ENCODE measurements at places on chromosomes 11 and 22. TPM values are rescaled to one million over a fixed set of nuclear protein-coding genes. Genes with fewer than 3 reads are reported as not detected.

Gene GRM5
- total RNA-seq = not detected

Gene LSP1
- 133 TPM for total RNA-seq

GRCh38 chr11:133107763-133108162, 424.5 kb downstream of the OPCML start:
- ATAC-seq = no peak

DNA sequence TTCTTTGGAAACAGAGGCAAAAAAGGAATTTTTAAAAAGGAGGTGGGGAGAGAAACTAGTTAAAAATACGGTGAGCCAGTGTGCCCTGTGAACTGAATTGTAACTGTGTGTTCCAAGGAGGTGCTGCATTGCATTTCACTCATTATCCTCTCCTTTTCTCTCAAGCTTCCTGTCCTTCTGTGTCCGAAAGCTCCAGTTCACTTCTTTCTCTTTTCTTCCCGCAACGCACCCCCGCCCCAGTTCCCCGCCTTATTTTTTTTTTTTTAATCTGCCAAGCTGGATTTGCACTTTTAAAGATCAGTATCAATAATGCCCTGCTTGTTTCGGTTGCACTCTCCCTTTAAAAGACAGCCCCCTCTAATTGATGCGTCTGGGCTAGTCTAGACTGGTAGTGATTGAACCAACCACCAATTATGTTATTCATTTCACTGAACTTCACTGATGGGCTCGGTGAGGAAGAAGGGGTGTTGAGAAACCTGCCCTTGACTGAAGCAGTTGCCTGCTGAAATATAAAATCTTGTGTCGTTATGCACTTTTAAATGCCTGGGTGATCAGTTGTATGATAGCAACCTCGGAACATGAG, 18.5 kb downstream of the BLID start:
- ATAC-seq = no peak

Gene GPR83
- total RNA-seq = 0.27 TPM

DNA sequence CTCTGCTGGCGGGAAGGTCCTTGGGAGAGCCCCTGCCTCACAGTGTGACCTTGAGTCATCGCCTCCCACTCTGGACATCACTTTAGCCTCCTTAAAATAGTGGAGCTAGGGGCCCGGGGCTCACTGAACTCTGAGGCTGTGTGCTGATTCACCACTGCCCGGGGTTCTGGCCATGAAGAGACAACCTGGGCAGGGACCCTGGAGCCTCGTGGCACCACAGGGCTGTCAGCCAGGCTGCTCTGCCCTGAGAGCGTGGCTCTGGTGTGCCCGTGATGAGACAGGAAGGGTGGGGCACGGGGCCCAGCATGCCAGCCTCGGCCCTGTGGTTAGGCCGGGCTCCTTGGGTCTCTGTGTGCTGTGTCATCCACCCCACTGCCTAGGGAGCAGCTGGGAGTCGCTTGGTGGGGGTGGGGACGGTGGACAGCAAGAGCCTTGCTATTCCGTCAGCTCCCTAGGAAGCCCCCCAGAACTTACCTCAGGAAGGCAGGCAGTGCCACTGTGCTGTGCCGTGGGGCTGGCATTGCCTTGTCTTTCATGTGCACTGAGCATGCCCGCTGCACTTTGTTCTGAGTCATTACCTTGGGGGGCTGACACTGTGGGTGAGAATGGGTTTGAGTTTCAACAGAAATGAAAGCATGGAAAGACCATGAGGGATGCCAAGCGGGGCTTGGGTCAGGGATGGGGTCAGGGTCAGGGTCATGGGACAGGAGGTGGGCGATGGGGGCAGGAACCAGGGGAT, 31.7 kb downstream of the TPCN2 start:
- no peak for ATAC-seq

DNA sequence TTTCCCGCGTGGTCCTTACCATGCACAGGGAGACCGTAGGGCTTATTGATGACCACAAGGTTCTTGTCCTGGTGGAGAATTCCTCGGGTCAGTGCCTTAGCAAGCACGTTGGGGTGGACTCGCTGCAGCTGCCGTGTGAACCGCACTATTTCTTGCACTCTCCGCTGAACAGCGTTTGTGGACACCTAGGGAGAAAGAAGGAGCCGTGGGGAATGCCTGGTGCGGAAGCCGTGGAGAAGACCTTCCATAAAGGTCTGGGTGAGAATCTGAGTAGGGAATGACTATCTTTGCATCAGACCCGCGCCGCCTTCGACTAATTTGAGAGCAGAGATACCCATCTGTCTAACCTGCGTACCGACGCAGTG, 597 bp downstream of the RPUSD4 start:
- ATAC-seq = no peak

DNA sequence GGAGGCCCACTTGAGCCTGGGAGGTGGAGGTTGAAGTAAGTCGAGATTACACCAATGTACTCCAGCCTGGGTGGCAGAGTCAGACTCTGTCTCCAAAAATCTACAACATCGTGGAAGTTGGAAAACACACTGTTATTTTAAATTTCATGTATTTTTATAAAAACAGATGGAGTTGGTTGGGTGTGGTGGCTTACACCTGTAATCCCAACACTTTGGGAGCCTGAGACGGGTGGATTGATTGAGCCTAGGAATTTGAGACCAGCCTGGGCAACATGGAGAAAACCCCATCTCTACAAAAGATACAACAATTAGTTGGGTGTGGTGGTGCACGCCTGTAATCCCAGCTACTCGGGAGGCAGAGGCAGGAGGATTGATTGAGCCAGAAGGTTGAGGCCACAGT, 52.0 kb upstream of the CLTCL1 start:
- ATAC-seq = no peak

Gene GGTLC2
- total RNA-seq = not detected

Gene ASRGL1
- 10.1 TPM for total RNA-seq

DNA sequence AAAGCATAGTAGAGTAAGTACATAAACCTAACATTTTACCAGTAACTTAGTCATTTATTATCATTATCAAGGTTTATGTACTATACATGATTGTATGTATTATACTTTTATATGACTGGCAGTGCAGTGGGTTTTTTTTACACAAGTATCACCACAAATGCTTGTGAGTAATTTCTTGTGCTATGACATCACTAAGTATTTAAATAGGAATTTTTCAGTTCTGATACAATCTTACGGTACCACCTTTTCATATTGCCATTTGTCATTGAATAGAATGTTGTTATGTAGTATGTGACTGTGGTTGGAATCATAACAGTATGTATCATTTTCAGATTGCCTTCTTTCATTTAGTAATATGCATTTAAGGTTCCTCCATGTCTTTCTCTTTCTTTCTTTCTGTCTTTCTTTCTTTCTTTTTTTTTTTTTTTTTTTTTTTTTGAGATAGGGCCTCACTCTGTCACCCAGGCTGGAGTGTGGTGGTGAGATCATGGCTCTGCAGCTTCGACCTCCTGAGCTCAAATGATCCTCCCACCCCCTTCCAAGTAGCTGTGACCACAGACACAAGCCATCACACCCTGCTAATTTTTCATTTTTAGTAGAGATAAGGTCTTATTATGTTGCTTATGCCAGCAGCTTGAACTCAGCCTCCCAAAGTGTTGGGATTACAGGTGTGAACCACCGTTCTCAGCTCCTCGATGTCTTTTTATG, 18.6 kb downstream of the ATM start:
- ATAC-seq = no peak

DNA sequence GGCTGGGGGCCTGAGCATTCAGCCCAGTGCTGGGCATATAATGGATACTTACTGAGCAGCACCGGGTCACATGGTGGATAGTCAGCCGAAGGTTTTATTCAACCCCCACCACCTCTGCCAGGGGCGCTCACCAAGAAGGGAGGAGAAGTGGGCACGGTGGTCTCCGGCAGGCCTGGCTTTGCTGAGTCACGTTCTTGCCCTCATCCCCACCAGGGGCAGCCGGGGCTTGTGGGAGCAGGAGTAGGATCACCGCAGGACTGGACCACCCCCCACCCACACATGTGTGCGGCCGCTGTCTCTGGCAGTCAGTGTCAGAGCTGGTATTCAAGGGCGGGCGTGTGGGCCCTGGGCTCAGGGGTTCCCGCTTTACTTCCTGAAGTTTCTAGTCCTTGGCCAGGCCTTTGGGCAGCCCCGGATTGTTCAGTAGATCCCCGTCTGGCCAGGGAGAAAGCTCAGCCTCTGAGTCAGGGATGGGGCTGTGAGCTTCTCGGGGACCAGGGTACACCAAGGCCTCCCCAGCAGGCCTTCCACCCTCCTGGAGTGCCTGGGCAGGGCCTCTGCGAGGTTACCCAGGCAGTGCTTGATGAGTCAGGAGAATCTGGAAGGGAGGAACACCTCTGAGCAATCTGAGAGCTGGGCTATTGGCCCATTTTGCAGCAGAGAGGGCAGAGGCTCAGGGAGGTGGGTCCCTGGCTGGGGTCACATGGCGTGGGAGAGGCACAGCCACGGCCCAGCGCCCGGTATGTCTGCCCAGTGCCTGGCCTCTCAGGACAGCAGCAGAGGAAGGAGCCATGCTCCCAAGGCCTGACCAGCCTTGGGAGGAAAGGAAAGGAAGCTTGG, 60.6 kb downstream of the RTL6 start:
- no peak for ATAC-seq

DNA sequence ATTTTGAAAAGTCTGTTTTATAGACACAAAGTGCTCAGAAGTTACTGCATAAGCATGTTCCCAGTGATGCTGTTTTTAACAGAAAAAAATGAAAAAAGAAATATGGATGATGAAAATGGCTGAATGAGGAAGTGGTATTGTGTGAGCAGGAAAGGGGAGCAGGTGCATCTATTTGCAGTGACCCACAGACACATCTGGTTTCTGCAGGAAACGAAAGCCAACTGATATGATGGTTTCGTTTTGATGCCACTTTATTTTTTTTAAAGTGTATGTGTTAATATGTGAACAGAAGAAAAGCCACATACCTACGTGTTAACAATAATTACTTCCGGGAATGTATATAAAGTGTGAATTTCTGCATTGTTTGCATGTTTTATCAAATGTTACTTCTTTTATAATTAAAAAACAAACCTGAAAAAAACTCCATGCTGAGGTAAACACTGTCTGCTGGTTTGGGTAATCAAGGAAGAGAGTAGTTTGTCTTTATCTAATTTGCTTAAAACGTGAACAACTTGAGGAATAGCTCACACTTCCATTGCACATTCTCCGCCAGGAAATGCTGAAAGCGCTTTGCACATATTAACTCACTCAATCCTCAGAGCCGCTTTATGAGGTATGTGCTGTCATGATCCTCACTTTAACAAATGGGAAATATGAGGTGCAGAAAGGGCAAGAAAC, 1335.9 kb downstream of the TBC1D22A start:
- no peak for ATAC-seq

Gene NEFH
- 1.3 TPM for total RNA-seq

GRCh38 chr11:112219476-112220232, 6.6 kb upstream of the PTS start:
- ATAC-seq = peak; percentile 85

DNA sequence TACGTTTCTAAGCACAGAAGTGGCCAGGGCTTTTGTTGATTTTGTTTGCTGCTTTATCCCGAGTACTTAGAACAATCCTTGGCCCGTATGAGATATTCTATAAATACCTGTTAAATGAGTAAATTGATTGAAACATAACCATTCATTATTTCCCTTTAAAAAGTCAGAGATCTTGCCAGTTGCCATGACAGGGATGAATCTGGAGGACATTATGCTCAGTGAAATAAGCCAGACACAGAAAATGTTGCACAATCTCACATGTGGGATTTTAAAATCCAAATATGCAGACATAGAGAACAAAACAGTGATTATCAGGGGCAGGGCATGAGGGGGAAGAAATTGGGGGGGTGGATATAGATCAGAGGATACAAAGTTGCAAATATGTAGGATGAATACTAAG, 1240.1 kb downstream of the LRRC4C start:
- ATAC-seq = no peak

GRCh38 chr11:68579455-68579854, 104.9 kb upstream of the GAL start:
- ATAC-seq = no peak

Gene CEND1
- total RNA-seq = 2.9 TPM

GRCh38 chr22:49587987-49588386, 239.7 kb downstream of the BRD1 start:
- no peak for ATAC-seq

Gene DDI1
- not detected for total RNA-seq

DNA sequence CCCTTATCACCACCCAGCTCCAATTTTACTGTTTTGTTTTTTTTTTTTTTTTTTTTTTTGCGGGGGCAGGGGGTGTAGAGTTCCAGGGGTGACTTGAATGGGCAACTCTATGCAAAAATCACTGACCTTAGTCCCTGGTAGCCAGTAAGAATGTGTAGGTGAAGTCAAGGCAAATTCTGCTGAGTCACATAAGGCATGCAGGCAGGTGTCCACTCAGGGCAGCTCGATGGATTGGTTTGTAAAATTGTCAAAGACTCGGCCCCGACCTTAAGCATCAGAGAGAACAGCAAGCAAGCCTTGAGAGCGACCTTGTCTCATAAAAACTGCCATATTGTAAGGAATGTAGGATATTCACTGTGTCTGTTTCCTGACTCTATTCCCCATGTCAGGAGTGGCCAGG, 151.3 kb upstream of the SEZ6L start:
- ATAC-seq = no peak

Gene KRTAP5-1
- not detected for total RNA-seq

DNA sequence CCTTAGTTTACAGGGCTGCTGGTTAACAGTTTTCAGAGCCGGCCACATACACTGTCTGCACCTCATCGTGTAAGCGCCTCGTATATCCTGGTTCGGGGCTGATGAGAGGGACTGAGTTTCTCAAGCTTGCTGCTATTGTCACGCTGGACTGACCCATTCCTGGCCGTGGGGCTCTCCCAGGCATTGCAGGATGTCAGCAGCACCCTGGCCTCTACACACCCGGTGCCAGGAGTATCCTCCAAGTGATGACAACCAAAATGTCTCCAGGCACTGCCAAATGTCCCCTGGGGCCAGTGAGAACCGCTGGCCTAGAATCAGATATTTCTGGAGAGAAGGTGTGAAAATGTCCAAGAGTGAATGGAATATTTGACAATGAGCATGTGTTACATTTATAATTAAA, 82.8 kb downstream of the ST3GAL4 start:
- no peak for ATAC-seq

DNA sequence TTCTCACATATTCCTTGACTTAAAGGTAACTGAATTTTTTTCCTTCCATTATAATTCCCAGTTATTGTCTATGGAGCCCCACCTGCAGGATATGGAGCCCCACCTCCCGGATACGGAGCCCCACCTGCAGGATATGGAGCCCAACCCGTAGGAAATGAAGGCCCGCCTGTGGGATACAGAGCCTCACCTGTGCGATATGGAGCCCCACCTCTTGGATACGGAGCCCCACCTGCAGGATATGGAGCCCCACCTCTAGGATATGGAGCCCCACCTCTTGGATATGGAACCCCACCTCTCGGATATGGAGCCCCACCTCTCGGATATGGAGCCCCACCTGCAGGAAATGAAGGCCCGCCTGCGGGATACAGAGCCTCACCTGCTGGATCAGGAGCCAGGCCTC, 28.1 kb downstream of the WBP2NL start:
- ATAC-seq = no peak

Gene LAMTOR1
- total RNA-seq = 87.1 TPM
